IPS DF 6.9 (cell line): ENCODE measurements at places on chromosomes 7 and 10.

GRCh38 chr7:50387351-50387750, 62.8 kb downstream of the FIGNL1 start:
- DNase-seq: no peak

- DNase-seq: no peak
Observed at GRCh38 chr7:106418526-106418925, 133.7 kb upstream of the NAMPT start.

DNA sequence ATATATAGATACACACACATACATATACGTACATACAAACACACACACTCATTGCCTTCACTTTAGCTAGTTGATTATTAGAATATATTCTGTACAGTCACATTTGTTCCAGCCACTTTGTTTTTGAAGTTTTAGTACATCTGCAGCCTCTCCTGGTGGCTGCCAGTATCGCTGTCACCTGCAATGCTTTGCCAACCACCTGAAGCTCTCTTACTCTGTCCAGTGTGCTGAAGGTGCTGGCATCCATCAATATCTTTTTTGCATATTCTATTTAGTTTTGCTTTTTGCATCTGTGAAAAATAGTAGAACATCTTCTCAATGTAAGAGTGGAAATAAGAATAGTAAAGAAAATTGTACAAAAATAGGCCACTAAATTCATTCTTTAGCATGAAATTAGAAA, 388.6 kb downstream of the EXOC4 start:
- no peak for DNase-seq

DNA sequence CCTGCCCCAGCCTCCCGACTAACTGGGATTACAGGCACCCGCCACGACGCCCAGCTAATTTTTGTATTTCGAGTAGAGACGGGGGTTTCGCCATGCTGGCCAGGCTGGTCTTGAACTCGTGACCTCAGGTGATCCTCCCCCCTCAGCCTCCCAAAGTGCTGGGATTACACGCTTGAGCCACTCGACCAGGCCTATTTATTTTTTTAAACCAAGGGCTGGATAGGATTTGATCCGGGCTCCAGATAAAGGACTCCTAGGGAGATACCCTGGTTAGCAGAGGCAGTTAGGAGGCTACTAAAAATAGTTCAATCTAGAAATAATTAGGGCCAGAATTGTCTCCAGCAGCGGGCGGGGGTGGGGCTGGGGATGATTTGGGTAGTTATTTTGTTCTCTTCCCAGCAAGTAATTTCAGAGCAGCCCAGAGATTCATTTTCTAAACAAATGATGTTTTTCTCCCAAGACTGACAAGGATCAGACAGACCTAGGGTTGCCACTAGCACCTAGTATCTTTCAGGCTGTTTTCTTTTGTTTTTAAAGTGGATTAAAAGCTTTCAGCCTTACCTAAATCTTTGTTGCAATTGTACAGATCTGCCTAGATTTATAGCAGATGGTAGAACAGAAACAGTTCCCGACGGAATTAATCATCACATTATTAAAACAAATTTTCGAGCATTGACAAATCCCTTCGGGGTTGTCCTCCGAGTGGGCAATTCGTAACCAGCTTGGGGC, 859 bp upstream of the SMC3 start:
- DNase-seq: no peak

GRCh38 chr10:114874827-114875411, 53.3 kb downstream of the FHIP2A start:
- peak; percentile 55 for DNase-seq

- DNase-seq: no peak
Observed at GRCh38 chr10:10460451-10460850, 557.2 kb upstream of the CELF2 start.

DNA sequence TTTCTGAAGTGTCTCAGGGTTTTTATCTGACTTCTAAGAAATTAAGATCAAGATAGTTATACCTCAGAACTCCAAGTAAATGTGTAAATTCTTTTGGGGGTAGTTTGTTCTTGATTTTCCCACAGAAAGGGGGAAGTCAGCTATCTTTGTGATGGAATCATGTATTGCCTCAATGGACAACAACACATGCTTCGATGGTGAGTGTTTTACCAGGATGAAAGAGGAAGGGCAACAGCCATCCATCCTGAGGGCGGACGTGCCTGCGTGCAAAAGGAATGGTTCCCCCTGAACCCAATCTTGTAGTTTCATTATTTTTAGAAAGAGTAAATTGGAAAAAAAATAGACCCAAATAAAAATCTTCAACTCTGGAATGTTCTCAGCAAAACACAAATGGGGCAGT, 67.2 kb upstream of the ZPBP start:
- DNase-seq: no peak

GRCh38 chr7:17526621-17527020, 228.2 kb downstream of the AHR start:
- no peak for DNase-seq

DNA sequence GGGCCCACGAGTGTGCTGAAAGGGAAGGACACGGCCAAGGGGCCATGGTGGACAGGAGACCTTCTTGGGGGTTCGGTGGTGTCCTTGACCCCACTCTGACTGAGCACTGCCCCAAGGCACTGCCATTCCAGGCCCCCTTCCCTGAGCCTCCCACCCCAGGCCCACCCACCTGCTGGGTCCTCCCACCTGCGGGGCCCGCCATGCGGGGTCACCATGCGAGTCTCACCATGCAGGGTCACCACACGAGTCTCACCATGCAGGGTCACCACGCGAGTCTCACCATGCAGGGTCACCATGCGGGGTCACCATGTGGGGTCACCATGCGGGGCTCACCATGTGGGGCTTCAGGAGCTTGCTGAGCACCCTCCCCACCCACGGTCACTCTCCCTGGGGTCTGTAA, 76.3 kb downstream of the LHPP start:
- no peak for DNase-seq

- no peak for DNase-seq
Observed at GRCh38 chr7:102064361-102065025, 222.2 kb upstream of the SH2B2 start.

- no peak for DNase-seq
Observed at GRCh38 chr10:87752566-87752965, 65.5 kb downstream of the ATAD1 start.

DNA sequence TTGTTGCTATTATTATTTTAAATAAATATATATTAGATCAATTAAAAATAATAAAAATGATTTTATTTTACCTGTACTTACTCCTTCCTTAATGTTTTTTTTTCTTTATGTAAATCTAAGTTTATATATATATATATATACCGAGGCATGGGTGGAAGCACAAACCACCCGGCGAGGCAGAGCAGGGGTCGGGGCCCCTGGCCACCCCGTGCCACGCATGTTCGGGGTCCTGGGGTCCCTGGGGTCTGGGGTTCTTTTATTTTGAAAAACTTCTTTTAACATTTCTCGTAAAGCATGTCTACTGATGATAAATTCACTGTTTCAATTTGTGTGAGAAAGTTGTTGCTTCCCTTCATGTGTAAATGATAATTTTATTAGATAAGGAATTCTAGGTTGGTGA, 976.1 kb downstream of the REEP3 start:
- no peak for DNase-seq

DNA sequence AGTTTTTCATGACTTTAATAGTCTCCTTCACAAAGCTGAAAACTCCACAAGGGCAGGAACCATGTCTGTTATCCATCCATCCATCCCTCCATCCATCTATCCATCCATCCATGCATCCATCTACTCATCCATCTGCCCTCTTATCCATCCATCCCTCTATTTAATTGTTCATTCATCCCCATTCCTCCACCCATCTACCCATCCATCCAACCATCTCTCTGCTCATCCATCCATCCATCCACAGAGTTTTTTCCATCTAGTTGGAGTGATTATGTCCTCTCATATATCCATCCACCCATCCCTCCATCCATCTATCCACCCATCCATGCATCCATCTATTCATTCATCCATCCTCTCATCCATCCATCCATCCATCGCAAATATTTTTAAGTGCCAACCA, 237.9 kb downstream of the EMX2 start:
- DNase-seq: no peak

DNA sequence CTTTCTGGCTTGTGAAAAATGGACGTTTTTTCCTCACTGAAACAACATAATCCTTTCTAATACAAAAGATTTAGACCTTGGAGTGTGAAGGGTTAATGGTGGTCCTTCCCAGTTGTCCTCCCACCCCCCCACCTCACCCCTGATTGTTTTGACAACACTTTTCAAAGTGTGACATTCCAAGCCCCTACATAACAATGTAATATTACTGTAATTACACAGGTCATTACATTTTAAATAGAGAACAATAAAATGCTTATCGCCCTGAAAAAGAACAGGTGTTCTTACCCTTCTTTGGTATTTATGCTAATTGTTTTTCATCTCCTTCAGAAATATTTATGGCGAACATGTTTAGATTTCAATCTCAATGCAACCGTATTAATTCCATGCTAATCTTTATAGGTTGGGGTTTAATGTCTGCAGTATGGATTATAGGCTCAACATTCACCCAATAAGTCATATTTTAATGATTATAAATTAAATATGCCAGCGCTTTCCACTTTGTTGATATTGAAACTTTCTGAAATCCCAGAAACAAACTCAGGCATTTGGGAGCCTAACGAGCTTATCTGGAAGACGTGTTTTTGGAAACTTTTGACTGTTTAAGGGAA, 5.0 kb downstream of the TCF7L2 start:
- no peak for DNase-seq
